ENCODE measurements at places on chromosomes 1 and 21. TPM values are rescaled to one million over a fixed set of nuclear protein-coding genes. Genes with fewer than 3 reads are reported as not detected.

The ITLN2 gene
- not detected for total RNA-seq

The FMO3 gene
- total RNA-seq = 1.2 TPM

The SPRR2A gene
- not detected for total RNA-seq

The AMY1B gene
- total RNA-seq = not detected

The KISS1 gene
- not detected for total RNA-seq

The CHI3L1 gene
- 7.4 TPM for total RNA-seq

The MSH4 gene
- total RNA-seq = 0.81 TPM

The PACC1 gene
- 1.8 TPM for total RNA-seq

The LCE3D gene
- not detected for total RNA-seq

The NPPB gene
- 7,162 TPM for total RNA-seq

The WNT2B gene
- total RNA-seq = 5.7 TPM

The HCRTR1 gene
- not detected for total RNA-seq

The CGN gene
- 0.19 TPM for total RNA-seq

The AUNIP gene
- not detected for total RNA-seq

The ADAMTS1 gene
- total RNA-seq = 92.5 TPM

The GSTM4 gene
- total RNA-seq = 33.0 TPM

The MRPL55 gene
- total RNA-seq = 39.7 TPM

The CNR2 gene
- total RNA-seq = not detected

The OR6N1 gene
- total RNA-seq = not detected

The LRRC3 gene
- total RNA-seq = 2.9 TPM

The OVAAL gene
- 6.3 TPM for total RNA-seq

The OR2T27 gene
- total RNA-seq = not detected

DNA sequence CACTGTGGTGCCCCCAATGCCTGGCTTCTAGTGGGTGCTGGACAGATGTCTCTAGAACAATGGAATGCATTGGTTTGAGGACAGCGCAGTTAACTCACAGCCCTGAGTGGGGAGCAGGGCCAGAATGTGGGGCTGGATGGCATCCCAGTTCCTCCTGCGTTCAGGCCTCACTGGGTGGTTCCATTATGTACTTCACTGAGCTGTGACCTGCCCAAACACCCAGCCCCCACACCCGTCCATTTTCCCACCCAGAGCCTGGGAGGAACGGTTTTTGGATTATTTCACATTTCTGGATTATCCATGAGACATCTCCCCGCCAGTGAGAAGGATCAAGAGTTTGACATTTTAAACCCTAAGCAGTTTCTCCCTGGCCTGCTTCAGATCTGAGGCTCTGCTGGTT, 55.3 kb upstream of the WASF2 start:
- DNase-seq = no peak

GRCh38 chr1:216140730-216141524, 282.3 kb downstream of the USH2A start:
- DNase-seq = no peak

DNA sequence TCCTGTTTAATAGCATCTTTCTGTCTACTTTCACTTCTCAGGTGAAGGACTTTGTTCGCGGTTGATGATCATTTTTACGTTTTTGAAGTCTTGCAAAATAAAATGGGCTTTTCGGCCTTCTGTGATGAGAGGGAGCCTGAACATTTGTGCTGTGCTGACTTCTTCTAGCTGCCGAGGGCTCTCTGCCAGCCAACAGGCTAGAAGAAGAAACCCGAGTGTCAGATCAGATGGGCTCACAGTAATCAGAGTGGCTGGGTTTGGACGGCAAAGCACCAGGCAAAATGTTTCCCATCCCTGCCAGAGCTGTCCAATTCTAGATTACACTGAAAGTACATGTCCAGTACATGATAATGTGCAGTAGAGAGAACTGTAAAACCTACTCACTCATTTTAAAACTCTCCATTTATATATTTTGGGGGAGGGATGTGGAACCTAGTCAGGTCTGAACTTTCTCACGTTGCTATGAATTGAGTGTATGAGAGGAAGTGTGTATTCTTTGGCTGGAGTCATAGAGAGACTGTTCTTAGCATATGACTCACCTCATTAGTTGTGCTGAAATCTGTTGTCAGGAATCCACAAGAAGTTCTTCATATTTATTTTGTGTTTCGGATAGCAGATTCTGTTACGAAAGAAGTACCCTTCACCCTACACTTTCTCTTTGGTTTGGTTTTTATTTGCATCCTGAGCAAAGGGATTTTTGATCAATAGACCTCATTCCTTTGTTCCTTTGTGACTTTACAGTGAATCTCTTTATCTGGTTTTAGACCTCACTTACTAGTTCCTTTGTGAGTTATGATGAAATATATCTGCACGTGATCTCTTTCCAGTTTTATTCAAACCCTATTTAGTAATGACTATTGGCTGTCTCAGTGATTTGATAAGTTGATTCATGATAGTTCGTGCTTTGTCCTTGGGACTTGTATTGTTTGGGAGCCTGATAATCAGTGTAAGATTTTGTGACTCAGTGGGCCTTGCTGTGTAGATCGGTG, 4.8 kb downstream of the ATP1A1 start:
- no peak for DNase-seq

GRCh38 chr1:109937738-109938137, 27.1 kb downstream of the CSF1 start:
- DNase-seq = no peak

DNA sequence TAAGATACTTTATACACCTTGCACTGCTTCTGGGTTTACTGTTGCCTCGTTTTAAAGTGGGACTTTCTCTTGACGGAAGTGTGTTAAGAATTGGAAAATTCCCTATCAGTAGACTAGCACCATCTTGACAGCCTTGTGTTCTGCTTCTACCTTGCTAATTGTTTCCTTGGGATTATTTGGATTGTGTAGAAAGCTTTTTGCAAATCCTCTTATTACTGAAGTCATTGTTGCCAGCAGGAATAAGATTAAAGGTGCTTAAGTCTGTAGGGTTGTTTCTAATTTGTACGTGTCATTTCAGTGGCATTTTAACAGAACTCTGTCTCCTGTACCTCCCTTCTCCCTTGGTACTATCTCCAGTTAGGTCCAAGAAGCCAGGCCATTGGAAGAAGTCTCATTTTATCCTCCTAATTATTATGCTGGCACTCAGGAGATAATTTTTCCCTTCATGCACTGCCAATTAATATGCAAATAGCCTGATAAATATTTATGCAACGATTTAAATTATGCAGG, 107.7 kb downstream of the POU2F1 start:
- no peak for DNase-seq

DNA sequence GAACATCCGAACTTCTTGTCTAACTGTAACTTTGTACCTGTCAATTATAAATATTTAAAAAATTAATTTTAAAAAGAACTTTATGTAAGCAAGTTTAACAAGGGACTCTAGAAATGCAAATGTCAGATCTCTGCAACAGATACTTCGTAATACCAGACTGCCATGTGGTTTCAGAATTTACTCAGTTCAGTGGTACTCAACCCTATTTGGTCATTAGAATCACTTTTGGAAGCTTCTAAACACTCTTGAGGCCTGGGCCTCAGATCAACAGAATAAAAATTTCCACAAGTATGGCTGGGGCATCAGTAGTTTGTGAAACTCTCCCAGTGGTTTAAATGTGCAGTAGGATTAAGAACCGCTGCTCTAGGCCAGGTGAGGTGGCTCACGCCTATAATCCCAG, 139.5 kb upstream of the SMYD2 start:
- DNase-seq = no peak

- no peak for DNase-seq
These were observed 84.2 kb downstream of the EPHB2 start for GRCh38 chr1:22794647-22795365.

DNA sequence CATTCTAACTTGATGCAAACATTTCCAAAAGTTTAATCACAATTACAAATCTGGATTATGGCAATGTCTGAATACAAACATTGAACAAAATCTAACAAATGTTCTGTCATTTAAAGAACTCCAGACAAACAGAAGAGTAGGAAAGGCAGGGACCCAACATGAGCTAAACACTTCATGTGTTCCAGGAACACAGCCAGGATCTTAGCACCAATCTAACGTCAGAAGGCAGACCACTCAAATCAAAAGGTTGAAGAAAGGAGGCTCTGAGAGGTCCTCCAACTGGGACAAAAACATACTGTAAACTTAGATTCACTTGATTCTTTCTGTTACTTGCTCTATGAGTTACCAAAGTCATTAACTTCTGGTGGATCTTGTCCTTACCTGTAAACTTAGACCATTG, 374.0 kb downstream of the NEGR1 start:
- DNase-seq = no peak

DNA sequence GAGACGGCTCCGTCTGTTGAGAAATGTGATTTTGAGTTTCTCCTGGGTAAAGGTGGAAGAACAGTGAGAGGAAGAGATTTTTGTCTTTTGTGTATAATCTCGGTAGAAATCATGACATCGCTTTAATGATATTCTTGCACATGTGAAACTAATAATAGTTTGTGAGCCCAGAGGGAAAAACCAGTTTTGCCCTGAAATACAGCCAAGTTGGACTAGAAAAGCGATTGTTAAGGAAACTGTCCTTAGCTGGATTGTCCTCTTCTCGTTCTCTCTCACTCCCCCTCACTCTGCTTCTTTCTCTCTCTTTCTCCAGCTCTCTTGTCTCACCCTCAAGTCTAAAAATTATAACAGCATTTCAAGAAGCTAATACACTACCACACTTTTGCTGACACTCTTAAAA, 17.1 kb downstream of the KCNJ6 start:
- DNase-seq = no peak

GRCh38 chr1:157193702-157194391, 55.7 kb upstream of the ETV3 start:
- no peak for DNase-seq

- no peak for DNase-seq
These were observed 43.9 kb upstream of the FOXO6 start for GRCh38 chr1:41317361-41317760.

DNA sequence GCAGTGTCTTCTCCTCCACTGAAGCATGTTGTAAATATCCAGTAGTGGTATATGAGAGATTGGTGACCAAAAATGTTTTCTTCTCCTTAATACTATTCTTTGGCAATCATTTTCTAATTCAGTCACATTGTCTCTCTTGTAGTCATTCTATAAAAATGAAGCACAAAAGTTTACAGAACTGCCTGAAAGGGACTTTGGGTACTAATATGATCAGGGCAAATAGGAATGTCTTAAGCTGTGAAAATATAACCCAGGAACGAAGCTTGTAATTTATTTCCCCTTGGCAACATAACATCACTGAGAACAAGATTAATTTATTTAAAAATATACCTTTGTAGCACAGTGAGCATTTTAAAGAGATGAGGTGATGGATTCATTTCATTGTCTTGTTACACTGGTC, 4.9 kb downstream of the B3GALT2 start:
- DNase-seq = no peak

DNA sequence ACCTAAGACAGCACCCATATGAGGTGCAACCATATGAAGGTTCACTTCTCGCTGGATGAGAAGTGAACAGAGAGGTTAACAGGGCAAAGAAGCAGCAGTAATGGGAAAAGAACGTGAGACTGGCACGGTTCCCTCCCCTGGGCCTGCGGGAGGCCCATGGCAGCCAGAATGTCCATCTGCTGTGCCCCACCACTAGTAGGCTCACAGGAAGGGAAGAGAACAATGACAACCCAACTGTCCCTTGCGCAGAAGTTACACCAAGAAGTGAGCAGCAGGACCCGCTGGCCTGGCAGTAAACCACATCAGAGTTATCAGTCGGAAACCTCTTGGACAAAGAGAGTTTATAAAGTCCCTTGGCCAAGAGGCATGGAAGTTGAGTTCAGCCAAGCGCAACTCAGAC, 11.3 kb downstream of the HIVEP3 start:
- DNase-seq = no peak

DNA sequence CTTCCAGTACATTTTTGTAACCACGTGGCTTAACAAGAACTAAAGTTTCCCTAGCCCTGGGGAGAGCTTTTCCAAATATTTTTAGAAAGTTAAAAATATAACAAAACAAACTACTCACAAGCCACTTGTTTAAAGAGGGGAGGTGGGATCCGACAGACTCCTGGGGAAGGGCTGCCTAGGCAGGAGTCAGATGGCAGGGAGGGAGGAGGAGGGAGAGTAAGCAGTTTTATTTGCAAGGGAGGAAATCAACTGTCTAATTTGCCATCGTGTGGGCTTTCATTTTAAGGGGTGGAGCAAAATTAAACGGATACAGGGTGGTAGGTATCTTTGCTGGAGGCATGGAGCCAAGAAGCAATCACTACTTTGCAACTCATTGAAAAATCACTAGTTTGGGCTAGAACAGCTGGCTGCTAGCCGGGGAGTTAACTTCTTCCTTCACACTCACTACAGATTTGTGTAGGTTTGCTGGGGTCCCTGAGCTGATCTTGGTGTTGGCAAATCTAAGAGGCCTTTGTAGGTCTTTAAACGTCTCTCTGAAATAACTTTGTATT, 8.8 kb downstream of the BARHL2 start:
- no peak for DNase-seq
